NT2/D1 (cell line): ENCODE measurements at places on chromosomes 5 and 9.

DNA sequence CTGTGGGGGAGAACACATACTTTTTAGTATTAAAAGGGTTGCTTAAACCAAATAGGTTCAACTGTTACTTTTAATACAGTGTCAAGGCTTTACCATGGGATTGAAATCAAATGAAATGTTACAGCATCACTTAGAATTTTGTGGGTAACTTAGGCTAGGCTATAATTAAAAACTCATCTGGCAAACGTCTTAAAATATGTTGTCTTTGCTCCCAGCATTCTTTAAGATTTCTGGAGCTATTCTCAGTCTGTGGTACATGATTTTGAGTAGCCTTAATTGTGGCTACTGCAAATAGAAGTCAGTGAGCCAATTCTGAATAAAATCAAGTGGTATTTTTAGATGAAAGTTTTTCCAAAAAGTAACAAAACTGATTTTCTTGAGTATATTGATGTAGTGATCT, 30.7 kb downstream of the UHRF2 start:
- DNase-seq = no peak

DNA sequence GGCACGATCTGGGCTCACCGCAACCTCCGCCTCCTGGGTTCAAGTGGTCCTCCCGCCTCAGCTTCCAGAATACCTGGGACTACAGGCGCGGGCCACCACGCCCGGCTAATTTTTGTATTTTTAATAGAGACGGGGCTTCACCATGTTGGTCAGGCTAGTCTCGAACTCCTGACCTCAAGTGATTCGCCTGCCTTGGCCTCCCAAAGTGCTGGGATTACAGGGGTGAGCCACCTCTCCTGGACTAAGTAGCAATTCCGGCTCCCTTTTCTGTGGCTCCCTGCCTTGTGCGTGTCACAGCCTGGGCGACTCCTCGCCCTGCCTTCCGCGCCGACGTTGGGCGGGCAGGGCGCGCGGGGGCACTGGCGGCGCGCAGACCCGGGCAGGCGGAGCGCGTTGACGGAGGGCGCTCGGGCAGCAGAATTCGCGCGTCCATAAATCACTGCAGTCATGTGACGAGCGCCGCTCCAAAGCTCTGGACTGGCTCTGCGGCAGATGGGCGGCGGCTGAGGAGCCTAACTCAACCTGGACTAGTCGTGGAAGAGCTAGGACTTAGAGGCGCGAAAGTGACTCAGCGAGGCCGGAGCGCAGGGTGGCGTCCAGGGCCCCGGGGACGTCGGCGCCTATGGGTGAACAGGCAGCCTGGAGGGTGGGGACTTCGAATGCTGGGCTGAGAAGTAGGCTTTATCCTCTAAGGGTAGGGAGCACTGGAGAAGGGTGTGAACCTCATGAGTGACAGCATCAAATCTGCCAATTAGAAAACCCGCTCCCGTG, 1.4 kb upstream of the CIZ1 start:
- DNase-seq = no peak

GRCh38 chr5:75018805-75019587, 33.4 kb downstream of the GCNT4 start:
- no peak for DNase-seq

DNA sequence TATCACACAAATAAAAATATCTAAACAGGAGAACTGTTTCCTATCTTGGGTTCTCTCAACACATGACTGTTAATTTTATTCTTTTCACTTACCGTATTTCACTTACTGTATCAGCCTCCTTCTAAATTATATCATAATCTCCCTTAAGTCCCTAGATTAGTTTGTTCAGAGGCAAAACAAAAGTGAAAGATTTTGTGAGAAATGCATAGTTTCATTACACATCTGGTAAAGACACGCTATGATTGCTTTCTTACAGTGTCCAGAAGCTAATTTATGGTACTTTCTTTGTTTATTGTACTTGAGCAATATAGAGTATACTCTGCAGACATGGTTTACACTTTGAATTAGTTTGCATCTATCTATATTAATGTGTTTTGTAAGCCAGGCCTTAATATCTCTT, 159.7 kb upstream of the TLX3 start:
- DNase-seq = no peak

DNA sequence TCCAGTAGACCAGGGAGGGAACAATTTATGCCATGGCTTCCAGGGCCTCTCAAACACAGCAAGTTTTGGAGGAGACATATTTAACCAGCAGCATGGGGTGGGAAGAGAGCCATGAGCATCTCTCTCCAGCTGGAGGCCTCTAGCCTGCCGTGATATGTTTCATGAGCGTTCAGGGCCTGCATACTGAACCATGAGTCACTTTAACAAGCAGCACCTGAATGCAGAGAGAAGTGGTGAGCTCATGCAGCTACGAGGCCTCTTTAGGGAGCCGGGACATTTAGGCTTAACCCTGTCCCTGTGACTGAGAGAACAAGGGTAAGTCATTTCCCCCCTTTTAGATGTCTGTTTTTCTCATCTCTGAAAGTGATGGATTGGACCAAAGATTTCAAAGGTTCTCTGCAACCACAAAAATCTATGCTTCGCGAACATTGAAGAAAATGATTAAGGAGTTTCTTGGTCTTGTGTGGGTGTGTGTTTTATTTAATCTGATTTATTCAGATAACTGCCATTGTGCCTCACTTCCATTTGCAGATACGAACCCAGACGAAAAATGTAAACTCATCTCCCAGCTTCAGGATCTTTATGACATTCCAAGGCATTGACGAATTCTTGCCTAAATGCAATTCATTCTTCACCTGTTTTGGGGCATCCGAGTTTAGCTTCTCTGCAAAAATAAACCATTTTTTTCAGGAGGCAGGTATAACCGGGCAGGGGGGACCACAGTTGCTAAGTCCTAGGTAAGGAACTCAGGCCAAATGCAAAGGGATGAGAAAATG, 157.0 kb downstream of the GABBR2 start:
- peak; percentile 5 for DNase-seq

DNA sequence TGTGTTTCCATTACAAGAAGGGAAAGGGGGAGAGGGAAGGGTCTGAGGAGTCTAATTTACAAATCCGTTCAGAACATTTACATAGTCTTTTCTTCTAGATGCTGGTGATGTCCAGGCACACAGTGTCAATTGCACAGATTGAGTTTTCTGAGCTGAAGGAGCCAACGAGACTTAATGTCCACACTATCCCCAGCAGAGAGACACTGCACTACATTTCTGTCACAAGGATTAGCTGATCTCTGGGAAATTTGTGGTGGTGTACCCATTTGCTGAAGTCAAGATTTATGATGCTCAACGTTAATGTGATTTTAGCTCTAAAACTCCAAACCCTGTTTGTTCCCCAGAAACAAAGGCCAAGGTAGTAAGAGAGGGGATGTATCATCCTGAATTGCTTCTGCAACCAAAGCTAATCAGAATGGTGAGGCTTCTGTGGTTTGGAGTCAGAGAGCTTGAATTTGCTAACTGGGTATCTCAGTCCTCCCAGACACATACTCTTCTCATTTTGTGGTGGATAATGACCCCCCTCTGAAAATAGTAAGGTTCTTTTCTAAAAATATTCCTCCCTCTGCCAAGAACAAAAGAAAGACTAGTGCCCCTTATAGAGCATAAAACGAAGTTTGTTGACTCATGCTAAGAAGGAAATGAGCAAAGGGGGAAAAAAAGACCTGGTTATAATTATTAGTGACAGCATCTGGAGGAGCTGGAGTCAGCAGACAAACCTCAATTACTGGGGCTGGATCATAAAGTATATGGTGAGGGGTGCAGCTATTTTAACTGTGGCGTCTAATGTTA, 416.9 kb downstream of the PSAT1 start:
- DNase-seq = no peak

DNA sequence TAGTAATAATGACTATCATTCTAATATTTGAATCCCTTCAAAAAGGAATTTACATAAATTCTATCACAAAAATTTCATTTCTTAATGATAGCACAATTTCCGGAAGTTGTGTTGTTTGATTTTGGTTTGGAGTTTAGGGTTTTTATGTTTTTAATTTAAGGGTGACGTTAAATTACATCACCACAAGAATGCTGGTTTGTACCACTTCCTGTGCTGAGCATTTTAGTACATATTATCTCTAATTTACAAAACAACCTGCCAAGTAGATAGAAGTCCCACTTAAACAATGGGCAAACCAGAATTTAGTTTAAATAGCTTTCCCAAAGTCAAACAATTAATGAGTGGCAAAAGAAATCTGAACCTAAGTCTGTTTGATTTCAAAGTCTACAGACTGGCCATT, 63.4 kb downstream of the DENND1A start:
- no peak for DNase-seq

DNA sequence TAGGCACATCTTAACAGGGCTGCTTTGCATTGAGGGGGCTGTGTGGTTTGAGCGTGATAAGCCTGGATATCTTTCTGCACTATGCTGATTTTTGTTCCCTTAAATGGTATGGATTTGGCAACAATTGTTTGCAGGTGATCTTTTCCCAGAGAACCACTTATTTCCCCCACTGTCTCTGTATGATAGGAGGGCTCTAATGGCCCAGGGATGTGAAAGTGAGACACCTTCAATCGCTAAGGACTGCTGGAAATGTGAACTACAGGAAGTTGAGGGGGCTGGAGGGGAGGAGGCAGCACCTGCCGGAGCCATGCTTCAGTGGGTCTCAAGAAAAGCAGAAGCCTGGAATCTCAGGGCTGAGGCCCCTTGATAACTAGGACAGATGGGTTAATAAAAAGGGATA, 29.4 kb downstream of the SYK start:
- no peak for DNase-seq

GRCh38 chr5:108753331-108753730, 5.6 kb downstream of the FER start:
- DNase-seq = no peak

DNA sequence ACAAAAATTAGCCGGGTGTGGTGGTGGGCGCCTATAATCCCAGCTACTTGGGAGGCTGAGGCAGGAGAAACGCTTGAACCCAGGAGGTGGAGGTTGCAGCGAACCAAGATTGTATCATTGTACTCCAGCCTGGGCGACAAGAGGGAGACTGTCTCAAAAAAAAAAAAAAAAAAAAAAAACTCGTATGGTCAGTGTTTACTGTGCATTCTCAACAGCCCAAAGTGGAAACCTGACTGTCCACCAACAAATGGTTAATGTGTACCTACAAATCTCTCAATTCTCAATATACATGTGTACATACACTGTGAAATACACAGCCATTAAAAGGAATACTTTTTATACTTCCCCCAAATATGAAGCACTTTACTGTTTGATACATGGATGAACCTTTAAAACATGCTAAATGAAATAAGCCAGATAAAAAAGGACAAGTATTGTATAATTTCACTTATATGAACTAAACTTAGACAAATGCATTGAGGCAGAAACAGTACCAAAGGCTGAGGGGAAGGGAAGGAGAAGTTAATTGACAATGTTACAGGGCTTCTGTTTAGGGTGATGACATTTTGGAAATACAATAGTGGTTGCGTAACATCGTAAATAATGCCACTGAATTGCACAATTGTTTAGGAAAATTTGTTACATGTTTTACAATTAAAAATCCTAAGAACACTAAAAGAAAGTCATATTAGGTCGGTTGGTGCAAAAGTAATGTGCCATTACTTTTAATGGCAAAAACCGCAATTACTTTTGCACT, 16.5 kb downstream of the DNAJA1 start:
- DNase-seq = no peak

DNA sequence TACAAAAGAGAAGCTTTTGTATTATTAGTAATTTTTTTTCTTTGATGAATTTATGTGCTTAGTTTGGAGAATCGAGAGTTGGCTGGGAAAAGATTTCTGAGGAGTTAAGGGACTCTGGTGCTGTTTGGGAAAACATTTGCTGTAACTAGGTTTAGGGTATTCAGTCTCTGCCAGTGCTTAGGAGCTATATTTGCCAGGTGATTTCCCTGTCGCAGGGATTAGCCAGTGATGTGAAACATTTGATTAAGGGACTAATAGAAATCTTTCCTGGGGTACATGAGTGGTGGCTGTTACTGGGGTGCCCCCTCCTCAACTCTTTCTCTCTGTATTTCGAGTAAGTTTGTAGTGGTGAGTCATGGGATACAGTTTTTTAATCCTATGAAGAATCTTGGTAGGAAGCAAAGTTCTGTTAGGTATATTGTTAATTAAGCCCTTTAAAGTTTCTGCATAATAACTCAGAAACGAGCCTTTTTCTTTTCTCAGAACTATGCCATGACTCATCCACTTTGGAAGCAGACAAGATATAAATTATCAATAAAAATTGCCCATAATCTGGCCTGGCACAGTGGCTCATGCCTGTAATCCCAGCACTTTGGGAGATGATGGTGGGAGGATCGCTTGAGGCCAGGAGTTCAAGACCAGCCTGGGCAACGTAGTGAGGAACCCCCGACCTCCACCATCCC, 18.6 kb downstream of the RGMB start:
- DNase-seq = no peak

DNA sequence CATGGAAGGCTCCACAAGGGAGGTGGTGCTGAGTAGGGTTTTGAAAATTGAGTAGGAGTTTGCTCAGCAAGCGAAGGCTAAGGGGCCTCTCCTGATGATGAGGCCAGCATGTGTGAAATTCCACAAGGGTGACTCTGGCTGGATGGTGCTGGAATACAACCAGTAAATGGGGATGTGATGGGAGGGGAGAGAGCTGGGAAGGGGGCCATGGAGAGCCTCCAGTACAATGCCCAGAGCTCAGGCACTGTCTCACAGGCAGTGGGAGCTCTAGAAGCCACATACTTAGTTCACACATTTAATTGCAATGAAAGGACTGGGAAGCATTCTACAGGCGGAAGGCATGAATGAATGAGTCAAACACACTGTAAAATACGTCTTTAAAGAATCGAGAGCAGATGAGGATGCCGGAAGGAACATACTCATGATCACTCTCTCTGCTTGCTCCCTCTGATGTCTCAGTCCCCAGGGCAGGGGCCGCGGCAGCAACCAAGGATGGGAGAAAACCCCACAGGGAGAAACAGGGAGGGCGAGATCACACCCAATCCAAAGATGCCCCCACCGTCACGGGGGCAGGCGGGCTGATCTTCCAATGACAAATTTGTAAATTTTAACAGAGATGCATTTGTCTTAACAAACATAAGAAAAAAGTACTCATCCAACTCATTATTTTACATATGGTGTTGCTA, 261.0 kb downstream of the NSG2 start:
- DNase-seq = no peak

DNA sequence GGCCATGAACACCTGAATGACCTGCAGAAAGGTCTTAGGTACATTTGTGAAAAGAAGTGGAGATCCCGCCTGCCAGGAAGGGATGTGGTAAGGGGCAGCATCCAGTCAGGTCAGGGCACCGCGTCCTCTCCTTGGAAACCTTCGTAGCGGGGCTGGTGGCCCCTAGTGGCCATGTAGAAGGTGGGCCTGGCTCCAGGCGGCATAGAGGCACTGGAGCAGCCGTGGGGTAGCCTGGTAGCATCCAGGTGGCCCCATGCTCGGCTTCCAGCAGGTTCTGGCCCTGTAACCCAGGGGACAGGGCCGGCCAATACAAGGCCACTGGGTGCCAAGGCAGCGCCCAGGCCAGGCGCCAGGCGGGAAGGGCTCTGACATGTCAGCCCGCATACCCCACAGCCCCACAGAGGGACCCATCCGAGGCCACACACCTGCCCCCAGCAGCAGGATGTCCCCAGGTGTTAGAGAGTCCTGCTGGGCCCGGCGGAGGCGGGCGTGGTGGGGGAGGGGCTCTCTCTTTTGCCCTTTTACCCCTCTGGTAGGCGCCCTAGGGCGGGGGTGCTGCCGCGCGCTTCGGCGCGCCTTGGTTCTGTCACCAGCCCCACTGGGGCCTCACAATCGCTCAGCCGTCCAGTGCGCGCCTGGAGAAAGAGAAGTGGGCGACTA, 58.3 kb upstream of the SPATA31E1 start:
- no peak for DNase-seq
